ENCODE measurements at places on chromosomes 12 and 14.

- no peak for DNase-seq
Measured at GRCh38 chr14:34043627-34044372, 92.9 kb upstream of the EGLN3 start.

DNA sequence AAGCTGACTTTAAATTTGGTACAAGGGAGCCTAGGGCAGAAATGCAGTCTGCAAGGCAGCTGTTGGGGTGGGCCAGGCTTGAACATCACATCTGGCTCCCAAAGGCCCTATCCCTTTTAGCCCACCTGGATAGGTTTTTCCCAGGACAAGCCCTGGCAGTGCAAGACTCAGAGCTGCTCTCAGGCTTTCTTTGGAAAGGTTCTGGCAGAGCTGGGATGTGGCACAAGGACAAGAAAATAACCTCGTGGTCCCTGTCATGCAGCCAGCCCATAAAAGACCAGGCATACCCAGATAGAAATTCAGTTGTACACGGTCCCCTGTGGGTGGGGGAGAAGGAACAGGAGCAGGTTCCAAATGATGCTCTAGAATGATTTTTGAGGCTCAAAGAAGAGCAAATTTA lies 206.9 kb downstream of the TTC7B start:
- no peak for DNase-seq

DNA sequence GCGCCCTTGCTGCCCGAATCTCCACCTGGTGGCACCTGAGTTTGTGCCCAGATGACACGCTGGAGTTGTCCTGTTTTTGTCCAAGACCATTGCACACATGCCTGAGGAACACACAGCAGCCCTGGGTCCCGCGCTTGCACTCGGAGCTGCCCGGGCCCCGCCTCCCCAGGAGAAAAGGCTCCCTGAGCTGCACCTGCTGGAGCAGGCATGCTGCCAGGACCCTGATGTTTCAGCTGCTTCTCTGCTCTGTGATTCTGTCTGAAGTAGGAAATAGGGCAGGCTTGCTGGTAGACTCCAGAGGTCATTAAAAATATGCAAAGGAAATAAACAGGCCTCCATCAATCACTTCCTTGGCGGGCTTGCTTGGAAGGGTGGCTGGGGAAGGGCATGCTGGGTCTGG lies 271.6 kb downstream of the CACNA1C start:
- no peak for DNase-seq

DNA sequence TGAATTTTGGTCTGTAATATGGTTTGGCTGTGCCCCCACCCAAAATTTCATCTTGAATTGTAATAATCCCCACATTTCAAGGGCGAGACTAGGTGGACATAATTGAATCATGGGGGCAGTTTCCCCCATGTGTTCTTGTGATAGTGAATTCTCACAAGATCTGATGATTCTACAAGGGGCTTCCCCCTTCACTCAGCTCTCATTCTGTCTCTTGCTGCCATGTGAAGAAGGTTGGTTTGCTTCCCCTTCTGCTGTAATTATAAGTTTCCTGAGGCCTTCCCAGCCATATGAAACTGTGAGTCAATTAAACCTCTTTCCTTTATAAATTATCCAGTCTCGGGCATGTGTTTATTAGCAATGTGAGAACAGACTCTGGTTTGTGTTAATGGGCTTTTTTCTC lies 5.9 kb downstream of the LRRC9 start:
- no peak for DNase-seq

GRCh38 chr12:45257185-45257930 lies 41.5 kb downstream of the ANO6 start:
- no peak for DNase-seq

DNA sequence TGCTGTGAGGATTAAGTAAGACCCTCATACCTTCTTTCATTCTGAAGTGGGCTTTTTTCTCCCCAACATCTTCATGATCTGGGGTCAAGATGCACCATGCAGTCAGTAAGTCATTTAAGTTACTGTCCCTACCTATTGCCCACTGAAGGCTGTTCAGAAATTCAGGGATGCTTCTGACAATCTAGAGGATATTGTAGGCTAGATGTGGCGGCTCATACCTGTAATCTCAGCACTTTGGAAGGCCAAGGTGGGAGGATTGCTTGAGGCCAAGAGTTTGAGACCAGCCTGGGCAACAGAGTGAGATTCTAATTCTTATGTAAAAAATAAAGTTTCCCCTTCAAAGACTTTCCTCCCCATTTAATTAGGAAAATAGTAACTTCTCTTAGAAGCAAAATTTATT lies 28.7 kb downstream of the PHETA1 start:
- DNase-seq, result no peak
